ENCODE measurements at places on chromosomes 5 and 9.

DNA sequence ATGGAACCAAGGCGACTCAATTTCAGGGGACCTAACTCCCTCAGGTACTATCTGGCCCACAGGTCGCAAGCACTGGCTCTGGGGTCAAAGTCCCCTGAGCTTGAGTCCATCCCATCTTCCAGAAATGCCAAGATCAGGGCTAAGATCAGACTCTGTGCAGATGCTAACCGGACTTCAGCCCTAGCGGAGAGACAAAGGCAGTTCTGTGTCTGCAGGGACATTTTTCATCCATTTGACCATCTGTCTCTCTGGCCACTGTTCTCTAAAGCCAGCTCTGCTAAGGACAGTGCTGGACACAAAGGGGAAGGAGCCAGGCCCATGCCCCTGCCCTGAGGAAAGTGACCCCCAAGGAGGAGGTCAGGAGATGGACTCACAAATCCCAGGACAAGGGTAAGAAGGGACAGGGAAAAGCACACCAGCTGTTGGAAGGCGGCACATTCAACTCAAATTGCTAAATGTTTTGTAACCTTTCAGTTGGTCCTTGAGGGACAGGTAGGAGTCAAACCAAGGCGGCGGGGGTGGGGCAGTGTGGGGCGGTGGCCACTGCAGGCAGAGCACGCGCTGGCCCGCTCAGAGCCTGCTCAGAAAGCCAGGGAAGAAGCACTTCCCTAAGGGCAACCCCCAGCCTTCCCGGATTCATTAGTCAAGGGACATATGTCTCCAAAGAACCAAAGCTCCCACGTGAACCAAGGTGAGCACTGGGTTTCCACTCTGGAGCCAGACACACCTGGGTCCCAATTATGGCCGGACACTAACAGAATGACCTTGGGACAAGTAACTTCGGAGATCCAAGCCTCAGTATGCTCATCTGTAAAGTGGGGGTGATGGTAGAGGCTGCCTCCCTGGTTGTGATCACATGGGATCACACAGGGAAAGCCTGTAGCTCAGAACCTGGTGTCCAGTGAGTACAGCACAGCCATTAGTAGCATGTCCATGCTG, 42.8 kb downstream of the STK10 start:
- no peak for DNase-seq

DNA sequence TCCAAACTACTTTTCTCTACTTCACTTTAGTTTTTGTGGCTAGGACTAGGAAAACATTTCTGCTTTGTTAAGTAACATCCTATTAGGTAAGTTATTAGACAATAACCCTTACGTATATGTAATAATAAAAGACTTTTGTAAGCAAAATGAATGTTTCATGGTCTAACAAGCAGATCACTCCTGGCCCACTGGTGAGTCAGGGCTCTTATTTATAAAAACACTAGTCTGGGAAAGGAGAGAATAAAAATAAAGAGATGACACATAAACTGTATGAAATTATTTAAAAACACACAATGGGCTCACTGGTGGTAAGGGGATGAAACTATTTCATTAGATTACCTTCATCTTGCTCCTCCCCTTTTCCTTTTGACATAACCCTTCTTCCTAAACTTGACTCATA, 2212.2 kb upstream of the ACO1 start:
- no peak for DNase-seq

DNA sequence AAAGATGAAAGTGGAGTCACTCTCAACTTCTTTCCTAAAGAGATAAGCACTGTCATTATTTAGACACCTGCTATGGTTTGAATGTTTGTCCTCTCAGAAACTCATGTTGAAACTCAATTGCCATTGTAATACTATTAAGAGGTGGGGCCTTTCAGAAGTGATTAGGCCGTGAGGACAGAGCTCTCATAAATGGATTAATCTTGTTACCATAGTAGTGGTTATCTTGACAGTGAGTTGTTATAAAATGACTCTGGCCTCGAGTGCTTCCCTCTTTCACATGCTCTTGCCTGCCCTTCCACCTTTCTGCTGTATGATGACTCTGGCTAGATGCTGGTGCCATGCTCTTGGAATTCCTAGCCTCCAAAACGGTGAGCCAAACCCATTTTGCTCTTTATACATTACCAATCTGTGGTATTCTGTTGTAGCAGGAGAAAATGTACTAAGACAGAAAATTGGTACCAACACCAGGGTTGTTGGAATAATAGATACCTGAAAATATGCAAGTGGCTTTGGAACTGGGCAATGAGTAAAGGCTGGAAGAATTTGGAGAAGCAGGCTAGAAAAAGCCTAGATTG, 38.0 kb downstream of the GDA start:
- DNase-seq, result no peak

DNA sequence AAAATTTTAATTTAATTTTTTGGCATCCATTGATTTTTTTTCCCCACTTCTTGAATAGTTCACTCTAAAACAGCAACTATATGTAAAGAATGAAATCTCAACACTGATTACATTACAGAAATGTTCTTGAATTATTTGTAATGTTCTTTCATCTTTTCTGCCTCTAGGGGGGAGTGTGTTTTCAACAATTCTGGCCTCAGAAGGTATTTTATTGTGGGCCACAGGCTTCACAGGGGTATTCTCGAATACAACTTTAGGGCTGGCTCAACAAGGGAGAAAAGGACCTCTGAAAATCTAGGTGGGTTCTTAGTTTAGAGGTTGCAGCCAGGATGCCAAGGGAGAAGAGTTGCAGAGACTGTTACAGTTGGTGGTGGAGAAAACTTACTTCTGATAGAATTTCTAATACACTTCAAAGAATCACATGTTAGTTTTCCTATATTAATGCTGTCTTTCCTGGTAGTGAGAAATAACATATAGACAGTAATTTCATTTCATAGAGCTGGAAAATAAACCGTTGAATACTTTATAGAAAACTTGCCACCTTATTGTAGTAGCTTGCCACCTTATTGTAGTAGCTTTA, 3.6 kb upstream of the NPR3 start:
- DNase-seq, result peak; percentile 52

DNA sequence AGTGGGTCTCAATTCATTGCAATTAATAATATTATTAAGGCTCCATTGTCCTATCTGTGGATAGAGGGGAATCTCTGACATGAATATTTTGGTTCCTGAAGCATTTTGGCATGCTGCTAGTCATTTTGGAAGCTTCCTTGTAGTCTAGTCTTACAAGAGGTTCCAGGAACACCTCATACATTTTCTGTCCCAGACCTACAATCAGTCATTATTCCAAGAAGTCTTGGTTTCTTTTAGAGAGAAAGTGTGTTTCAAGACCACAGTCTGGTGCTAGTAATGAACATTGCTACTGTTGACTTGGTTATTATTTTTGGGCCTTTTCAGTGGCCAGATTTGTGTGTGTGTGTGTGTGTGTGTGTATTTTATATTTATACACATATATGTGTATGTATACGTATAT, 98.9 kb downstream of the ERCC6L2 start:
- DNase-seq, result no peak

- no peak for DNase-seq
Observed at GRCh38 chr5:36402512-36402906, 100.8 kb upstream of the RANBP3L start.

- no peak for DNase-seq
Observed at GRCh38 chr9:2228641-2229040, 213.5 kb downstream of the SMARCA2 start.

DNA sequence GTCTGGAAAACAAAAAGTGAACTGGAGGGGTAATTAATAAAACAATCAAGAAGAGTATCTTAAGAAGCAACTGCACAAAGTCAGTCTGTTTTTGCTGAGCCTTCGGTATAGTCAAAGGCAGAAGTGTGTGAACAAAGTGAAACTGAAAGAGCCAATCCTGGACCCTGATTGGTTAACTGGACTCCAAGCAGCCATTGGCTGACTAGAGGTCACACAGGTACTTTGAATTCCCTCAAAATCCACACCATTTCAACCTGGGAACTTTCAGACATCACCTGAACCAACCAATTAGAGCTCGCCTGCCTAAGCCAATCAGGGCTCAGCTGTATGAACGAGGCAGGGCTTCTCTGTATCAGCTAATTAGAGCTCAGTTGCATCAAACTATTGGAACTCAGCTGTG, 286.7 kb downstream of the TLE4 start:
- DNase-seq, result no peak

DNA sequence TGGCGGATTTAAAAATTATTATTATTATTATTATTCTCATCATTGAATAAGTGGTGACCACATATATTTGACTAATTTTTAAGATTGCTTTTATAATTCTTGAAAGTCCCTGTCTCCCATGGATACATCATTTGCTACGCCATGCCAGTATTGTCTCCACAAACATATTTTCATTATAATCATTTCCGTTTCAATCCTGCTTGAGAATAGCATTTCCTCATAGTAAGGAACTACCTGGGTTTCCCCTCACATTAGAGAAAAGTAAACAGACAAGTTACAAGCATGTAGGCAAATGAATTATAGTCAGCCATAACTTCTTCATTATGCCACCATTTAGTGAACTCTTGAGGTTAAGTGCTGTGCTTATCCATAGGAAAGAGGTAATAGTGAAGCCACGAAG, 276.6 kb downstream of the NFIB start:
- DNase-seq, result no peak

DNA sequence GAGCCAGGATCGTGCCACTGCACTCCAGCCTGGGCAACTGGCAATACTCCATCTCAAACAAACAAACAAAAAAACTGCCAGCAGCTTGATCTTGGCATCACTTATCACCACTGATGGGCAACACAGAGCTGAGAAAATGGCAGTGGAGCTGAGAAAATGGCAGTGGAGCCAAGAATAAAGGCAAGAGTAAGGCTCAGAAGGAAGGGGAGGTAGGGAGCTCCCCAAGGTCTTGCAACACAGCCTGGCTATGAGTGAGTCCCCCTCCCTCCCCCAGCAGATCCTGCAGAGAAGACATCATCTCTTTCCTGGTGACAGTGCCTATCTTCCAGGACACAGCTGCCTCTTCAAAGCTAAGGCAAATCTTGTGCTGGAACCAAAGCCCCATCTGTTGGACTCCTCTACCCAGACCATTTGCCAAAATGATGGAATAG, 70.3 kb downstream of the UGCG start:
- no peak for DNase-seq
